ENCODE measurements at places on chromosomes 2 and 18. TPM values are rescaled to one million over a fixed set of nuclear protein-coding genes. Genes with fewer than 3 reads are reported as not detected.

DNA sequence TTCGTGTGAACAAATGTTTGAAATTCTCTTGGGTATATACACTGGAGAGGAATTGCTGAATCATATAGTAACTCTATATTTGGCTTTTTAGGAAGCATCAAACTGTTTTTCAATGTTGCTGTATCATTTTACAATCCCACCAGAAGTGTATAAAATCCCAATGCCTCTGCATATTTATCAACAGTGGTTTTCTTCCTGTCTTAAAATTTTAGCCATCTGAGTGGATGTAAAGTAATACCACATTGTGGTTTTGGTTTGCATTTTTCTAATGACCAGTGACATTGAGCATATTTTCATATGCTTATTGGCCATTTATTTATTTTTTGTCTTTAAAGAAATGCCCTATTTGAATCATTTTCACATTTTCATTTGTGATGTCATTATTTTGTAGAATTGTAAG is 22.8 kb upstream of the LRP1B start:
- H3K27ac ChIP-seq, result no peak overlapping the region
- no peaks in the 10 kb centered on the region for H3K27me3 ChIP-seq
- no peak overlapping the region for H3K4me3 ChIP-seq

- no peaks in the 10 kb centered on the region for H3K27me3 ChIP-seq
- H3K36me3 ChIP-seq, result no peaks in the 10 kb centered on the region
- H3K4me1 ChIP-seq, result no peaks in the 10 kb centered on the region
- H3K4me3 ChIP-seq, result no peak overlapping the region
- no peak for DNase-seq
These were observed 61.6 kb upstream of the NCOA1 start for GRCh38 chr2:24429197-24430074.

DNA sequence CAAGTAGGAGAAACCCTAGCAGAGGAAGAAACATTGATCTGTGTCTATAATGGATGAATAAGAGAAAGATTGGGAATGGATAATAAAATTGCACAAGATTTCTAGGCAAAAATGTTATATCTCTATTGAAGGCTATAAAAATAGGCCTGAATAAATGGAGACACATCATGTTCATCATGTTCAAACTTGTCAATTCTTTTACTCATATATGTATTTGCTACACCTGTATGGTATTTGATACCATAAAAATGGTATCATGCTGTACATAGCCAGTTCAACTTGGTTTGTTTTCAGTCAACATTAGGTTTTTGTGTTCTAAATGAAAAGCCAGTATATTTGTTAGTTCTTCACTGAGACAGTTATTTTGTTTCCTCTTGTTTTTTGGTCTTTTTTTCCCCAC is 132.2 kb upstream of the RNF152 start:
- H3K27ac ChIP-seq, result no peak overlapping the region
- no peaks in the 10 kb centered on the region for H3K36me3 ChIP-seq
- no peaks in the 10 kb centered on the region for H3K4me1 ChIP-seq
- no peaks in the 10 kb centered on the region for H3K27me3 ChIP-seq
- H3K4me3 ChIP-seq, result no peak overlapping the region

- no peaks in the 10 kb centered on the region for H3K36me3 ChIP-seq
- no peak overlapping the region for H3K27ac ChIP-seq
- no peak for DNase-seq
- no peak overlapping the region for H3K4me3 ChIP-seq
- H3K27me3 ChIP-seq, result no peaks in the 10 kb centered on the region
- no peaks in the 10 kb centered on the region for H3K4me1 ChIP-seq
These were observed 44.3 kb downstream of the CALCRL start for GRCh38 chr2:187403568-187404260.

DNA sequence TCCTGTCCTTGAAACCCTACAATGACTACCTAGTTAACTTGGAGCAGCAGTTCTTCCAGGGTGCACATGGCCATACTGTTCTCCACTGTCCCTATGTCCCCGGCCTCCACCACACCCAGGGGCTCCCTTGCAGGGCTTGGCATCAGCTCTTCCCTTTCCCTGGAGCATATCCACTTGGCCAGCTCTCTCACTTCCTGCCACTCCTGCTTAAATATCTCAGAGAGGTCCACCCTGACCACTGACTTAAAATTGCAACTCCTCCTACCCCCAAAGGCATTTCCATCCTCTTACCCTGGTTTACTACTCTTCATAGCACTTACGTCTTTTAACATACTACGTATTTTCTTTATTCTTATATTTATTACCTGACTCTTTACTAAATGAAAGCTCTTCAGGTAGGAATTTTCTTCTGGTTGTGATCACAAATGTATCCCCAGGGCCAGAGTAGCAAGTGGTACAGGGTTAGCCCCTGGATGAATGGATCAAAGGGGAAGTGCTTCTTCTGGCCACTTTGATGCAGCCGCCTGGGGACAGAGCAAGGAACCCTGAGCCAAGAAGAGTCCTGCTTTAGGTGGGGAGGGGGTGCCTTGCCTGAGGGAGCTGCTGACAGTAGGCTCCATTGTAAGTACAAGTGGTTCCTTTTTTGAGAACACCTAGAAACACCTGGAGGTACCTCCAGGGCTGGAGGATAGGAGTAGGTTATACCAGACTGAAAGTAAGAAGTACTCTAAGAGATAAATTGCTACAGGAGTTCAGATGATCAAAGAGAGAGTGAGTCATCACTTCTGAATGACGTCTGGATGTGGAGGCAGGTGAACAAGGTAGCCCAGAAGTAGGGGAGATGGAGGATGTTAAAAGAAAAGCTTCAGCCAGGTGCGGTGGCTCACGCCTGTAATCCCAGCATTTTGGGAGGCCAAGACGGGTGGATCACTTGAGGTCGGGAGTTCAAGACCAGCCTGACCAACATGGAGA is 82.2 kb downstream of the SOCS6 start:
- no peaks in the 10 kb centered on the region for H3K36me3 ChIP-seq
- DNase-seq, result no peak
- no peaks in the 10 kb centered on the region for H3K4me1 ChIP-seq
- H3K27me3 ChIP-seq, result no peaks in the 10 kb centered on the region
- H3K27ac ChIP-seq, result no peak overlapping the region

DNA sequence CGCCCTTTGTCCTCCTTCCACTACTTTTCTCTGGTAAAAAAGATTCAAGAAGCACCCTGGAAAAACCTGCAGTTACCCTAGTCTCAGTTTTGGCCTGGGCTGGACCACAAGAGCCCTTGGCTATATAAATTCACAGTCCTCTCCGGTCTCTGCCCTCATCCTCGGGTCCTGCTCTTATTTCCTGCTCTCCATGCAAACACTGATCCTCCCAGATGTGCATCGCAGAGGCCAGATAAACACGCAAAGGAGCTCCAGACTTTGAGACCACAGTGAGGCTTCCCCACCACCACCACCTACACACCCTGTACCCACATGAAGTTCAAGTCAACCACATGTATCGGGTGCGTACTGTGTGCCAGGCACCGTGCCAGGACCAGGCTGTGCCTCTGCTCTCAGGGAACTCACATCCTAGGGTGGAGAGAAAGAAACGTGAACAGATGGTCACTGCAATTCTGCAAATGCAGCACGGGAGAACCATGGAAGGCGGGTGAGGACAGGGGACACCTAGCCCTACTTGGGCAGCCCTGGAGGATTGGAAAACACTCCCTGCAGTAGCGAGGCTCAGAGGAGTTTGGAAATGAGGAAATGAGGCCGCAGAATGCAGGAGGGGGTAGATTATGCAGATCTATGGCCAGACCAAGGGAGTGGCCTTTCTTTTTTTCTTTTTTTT is 7.4 kb downstream of the CTDSP1 start:
- peaks cover 31% of the 10 kb centered on the region for H3K36me3 ChIP-seq
- peak; percentile 54 for DNase-seq
- no peaks in the 10 kb centered on the region for H3K27me3 ChIP-seq

DNA sequence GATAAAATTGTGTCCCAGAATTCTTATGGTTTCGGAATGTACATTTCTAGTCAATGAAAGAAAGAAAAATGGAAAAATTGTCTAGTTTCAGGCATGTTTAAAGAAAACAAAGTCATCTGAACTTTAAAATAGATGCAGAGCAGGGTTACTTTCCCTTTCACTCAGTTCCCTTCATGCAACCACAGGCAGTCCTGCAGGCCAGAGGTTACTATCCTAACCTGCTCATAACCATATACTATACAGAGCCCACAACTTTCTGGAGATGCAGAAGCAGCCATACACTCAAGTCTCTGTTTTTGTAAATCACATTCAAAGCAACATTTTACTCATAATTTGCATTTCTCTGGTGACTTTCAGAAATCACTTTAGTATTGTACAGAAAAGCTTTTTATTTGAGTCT is 690.3 kb downstream of the MBD2 start:
- H3K27ac ChIP-seq, result no peak overlapping the region
- no peak for DNase-seq
- no peaks in the 10 kb centered on the region for H3K27me3 ChIP-seq
- H3K4me3 ChIP-seq, result no peak overlapping the region

- no peak overlapping the region for H3K4me3 ChIP-seq
- no peaks in the 10 kb centered on the region for H3K27me3 ChIP-seq
- H3K36me3 ChIP-seq, result no peaks in the 10 kb centered on the region
- peaks cover 47% of the 10 kb centered on the region for H3K4me1 ChIP-seq
These were observed 5.8 kb downstream of the CUL3 start for GRCh38 chr2:224579411-224579810.

DNA sequence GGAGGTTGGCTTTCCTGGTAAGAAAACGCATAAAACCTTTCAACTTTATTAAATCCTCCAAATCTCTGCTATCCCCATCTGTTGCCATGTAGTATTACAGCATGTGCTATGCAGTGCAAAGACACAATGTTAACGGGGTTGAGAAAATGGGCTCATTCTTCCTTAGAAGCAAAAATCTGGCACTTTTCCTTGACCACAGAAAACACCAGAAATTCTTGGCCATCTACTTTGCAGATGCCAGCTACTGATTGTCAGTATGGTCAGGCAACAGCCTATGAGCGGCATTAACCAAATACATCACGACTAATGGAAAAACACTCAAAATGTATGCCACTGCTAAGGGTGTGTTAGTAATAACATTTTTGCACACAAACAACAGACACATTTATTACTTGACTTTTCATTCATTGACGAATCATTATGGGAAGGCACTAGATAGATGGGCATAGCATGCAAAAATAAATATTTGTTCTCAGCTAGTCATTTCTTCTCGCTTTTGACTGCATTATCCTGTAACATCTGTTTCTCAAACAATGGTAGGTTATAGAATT is 65.2 kb upstream of the CRIM1 start:
- H3K4me1 ChIP-seq, result no peaks in the 10 kb centered on the region
- DNase-seq, result no peak
- no peaks in the 10 kb centered on the region for H3K36me3 ChIP-seq
- H3K4me3 ChIP-seq, result no peak overlapping the region
- no peaks in the 10 kb centered on the region for H3K27me3 ChIP-seq
- H3K27ac ChIP-seq, result no peak overlapping the region

- no peaks in the 10 kb centered on the region for H3K36me3 ChIP-seq
- no peaks in the 10 kb centered on the region for H3K27me3 ChIP-seq
- no peaks in the 10 kb centered on the region for H3K4me1 ChIP-seq
- H3K27ac ChIP-seq, result no peak overlapping the region
- no peak overlapping the region for H3K4me3 ChIP-seq
These were observed 471.0 kb upstream of the CDH2 start for GRCh38 chr18:28647961-28648360.

GRCh38 chr2:238430781-238431180 is 4.1 kb downstream of the ASB1 start:
- no peak overlapping the region for H3K4me3 ChIP-seq
- no peak for DNase-seq
- peaks cover 41% of the 10 kb centered on the region for H3K36me3 ChIP-seq

DNA sequence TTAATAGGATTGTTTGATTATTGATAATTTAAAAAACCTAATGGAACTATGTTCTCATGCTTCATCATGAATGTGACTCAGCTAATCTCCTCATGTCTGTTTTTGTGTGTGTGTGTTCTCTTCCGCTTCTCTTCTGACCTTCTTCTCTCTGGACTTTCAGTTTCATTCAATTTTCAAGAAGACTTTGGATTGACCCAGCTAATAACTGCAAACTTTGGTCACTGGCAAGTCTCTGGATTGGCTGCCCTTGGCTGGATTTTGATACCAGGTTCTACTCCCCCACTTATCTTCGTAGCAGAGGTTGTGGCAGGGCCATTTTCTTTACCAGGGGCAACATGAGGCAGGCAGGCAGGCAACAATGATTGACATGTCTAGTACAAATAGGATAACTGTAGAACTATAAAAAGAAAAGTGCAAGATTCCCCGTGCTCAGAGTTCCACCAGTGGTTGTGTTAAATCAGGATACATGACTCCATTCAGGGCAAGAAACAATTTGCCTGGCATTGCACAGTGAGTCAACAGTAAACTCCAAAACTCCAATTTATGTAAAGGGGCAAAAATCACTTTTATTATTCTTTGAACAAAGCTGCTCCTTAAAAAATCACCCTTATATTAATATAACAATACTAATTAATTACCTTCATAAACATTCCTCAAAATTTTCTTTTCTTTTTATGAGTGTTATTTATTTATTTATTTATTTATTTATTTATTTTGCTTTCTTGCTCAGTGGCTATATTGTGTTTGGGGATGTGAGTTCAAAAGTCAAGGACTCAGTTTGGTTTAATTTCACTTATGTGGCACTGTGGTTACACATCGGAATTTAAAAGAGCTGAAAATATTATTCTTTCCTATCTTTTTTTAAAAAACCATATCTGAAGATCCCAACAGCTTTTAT is 167.6 kb downstream of the RND3 start:
- no peak overlapping the region for H3K27ac ChIP-seq
- H3K4me1 ChIP-seq, result no peaks in the 10 kb centered on the region
- no peaks in the 10 kb centered on the region for H3K27me3 ChIP-seq
- no peak overlapping the region for H3K4me3 ChIP-seq
- H3K36me3 ChIP-seq, result no peaks in the 10 kb centered on the region

DNA sequence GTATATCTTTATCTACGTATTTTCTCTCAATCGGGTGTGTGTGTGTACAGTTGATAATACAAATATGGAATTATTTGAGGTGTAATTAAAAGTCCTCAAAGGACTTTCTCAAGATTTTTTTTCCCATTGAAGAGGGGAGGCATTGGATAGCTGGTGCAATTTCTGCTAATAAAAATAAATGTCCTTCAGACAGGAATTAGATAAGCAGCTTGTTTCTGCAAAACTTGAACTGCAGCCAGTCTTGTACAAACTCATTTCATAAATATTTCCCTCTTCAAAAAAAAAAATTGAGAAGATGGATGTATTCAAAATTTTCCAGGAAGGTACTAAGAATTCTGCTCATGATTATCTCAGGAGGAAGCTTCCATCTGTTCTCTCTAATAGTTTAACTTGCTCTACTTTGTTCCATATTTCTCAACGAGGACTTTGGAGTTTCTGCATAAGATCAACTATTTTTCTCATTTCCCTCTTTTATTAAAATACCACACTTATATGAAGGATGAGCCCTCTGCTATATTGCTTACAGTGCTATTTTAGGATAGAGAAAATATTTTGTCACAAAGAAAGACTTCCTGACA is 33.0 kb upstream of the GLS start:
- H3K4me3 ChIP-seq, result no peak overlapping the region
- no peak overlapping the region for H3K27ac ChIP-seq
- peaks cover 3% of the 10 kb centered on the region for H3K4me1 ChIP-seq
- H3K27me3 ChIP-seq, result no peaks in the 10 kb centered on the region

- no peaks in the 10 kb centered on the region for H3K36me3 ChIP-seq
- no peaks in the 10 kb centered on the region for H3K27me3 ChIP-seq
- no peak for DNase-seq
- H3K4me3 ChIP-seq, result peak overlapping the region; percentile 13
- H3K4me1 ChIP-seq, result no peaks in the 10 kb centered on the region
These were observed 30.2 kb upstream of the IL1R2 start for GRCh38 chr2:101961338-101962191.

The HOXD9 gene
- total RNA-seq, result not detected

The SETBP1 gene
- 0.41 TPM for total RNA-seq

The SERPINB4 gene
- not detected for total RNA-seq

The MOGAT1 gene
- not detected for total RNA-seq

The GPBAR1 gene
- 1.8 TPM for total RNA-seq

The KCNJ3 gene
- not detected for total RNA-seq

The RABL2A gene
- 17.9 TPM for total RNA-seq

The FSHR gene
- not detected for total RNA-seq

The SCN9A gene
- total RNA-seq, result 0.17 TPM

All from CD4-positive, alpha-beta T cell (primary cell).